ENCODE measurements at places on chromosomes 2 and 18.

GRCh38 chr2:49068613-49069012 is 85.7 kb downstream of the FSHR start:
- DNase-seq, result no peak

DNA sequence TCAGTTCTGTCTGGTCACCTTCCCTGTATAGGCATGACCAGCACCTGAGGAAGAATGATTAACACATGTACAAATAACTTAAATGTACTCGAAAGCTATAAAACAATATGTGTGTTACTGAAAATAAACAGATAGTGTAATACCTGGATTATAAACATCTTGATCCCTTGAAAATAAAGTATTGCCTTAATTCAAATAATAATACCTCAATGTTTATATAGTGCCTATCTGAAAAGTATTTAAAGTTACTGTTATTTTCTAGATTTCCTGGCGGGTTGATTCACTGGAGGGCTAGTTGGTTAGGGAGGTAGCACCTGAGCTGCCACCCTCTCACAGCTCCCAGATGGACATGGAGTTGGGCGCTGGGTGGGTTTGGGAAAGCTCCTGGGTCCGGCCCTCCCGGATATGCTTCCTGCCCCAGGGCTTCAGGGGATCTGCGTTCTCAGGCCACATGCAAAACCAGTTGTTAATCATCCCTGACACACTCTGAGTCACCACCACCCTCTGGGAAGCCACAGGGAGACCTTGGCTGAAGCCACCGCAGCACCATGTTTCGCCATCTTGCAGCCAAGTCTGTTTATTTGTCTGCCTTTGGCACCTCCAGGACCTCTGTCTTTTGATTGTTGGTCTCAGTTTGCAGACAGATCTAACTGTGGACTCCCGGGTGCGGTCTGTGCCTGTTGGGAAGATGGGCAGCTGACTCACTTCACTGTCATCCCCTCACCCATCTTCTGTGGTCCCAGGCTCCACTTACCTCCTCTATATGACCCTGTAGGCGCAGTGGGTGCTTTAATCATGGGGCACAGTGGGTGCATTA is 35.3 kb downstream of the RAB31 start:
- no peak for DNase-seq

DNA sequence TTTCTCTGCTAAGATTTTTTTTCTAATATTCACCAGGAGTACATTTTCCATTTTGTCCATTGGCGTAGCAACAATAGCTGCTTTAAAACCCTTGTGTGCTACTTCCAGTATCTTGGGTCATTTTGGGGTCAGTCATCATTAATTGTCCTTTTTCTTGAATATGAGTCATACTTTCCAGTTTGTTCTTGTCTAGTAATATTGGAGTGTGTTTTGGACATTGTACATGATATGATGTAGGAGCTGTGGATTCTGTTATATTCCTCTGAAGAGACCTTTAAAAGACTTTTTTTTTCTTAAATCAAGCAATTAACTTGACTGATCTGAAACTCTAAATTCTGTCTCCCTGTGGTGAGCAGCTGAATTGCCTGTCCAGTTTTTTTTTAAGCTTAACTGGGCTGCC is 40.8 kb downstream of the AGPS start:
- DNase-seq, result no peak

- no peak for DNase-seq
Observed at GRCh38 chr2:110707386-110707965, 24.9 kb upstream of the ACOXL start.

GRCh38 chr2:168241208-168241607 is 6.2 kb downstream of the STK39 start:
- DNase-seq, result no peak

GRCh38 chr2:210814251-210815025 is 258.0 kb downstream of the CPS1 start:
- no peak for DNase-seq

GRCh38 chr2:1632002-1632348 is 112.3 kb downstream of the PXDN start:
- no peak for DNase-seq

- no peak for DNase-seq
Observed at GRCh38 chr2:231134910-231135655, 10.2 kb upstream of the HTR2B start.

GRCh38 chr18:30886998-30887397 is 155.5 kb downstream of the DSC3 start:
- no peak for DNase-seq

DNA sequence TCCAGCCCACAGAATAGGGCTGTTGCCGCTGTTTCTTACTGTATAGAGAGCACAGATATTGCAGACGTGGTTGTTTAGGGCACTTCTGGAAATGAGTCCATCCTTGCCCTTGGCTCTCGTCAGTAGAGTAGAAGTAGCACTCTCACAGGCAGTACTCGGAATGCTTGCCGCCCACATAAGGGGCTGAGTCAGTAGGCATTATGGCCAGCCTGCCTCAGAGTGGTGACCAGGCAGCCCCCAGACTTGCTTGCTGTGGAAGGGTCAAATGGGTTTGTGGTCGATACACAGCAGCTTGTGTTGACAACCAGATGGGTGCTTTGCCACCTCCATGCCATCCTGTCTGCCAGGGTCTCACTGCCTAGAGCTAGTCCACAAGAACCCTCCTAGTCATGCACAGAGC is 38.7 kb downstream of the PLEKHB2 start:
- DNase-seq, result no peak

DNA sequence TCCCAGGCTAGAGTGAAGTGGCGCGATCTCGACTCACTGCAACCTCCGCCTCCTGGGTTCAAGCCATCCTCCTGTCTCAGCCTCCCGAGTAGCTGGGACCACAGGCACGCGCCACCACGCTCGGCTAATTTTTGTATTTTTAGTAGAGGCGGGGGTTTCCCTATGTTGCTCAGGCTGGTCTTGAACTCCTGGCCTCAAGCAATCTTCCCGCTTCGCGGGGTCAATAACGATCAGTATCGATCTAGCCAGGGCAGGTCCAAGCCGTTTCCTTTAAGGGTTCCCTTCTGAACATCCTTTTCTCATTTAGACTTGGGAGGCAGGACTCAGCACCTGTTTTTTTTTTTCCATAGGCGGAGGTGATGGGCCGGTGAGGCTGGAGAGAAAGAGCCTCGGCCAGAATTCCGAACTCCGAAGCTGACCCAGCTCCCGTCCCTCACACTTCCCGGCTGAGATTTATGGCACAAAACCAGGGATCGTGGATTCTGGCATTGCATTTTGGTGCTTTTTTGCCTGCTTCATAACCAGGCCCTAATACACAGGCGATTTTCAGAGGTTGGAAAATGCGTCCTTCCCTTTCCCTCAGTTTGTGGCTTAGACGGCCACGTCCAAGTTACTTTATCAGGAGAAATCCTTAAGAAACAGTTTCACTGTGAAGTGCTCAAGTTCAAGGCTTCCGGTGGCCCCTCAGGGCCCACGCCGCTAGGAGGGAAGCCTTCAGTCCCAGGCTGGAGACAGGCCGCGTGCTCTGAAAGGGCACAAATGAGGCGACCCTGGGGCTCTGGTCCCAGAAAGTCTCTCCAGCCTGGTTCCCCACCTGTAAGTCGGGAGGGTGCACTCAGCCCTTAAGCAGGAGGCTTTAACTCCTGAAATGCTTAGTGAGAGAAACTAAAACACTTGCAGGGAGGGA is 998 bp upstream of the SLC66A3 start:
- no peak for DNase-seq

GRCh38 chr2:100650151-100650550 is 87.4 kb downstream of the PDCL3 start:
- no peak for DNase-seq

DNA sequence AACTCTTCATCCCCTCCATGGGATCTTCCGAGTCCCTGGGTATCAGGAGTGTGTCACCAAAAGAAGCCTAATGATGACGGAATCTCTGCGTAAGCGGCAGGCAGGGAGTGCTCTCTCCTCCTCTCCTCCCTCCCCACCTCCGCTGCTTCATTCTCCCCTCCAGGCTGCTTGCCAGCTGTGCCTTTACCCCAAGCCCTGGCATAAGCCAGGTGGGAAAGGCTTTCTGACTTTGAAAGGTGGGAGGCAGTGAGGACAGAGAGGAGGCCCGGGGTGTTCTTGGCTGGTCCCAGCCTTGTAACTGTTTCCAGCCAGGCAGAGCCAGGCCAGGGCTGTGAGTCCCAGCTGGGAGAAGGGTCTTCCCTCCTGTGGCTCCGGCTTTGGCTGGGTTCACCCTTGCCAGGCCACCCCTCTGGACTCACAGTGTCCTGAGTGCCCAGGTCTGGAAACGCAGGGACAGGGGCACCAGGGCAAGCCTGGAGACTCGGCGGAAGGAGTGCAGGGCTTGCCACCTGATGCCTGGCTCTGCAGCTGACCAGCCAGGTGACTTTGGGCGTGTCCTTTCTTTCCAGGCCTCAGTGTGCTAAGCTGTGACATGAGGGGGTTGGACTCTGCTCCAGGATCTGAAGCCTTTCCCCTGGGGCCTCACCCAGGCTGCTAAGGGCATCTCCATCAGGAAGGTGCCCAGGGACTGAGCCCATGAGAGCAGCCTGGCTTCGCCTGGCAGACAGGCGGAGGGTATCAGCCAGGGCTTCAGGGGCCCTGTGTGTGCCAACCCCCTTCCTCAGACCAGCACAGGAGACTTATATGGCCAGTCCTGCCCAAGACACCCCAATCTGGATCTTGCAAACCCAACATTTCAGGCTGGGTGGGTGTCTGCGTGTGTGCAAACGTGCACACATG is 32.7 kb upstream of the HPCAL1 start:
- DNase-seq, result no peak

GRCh38 chr2:84816426-84817026 is 64.4 kb downstream of the TRABD2A start:
- no peak for DNase-seq

DNA sequence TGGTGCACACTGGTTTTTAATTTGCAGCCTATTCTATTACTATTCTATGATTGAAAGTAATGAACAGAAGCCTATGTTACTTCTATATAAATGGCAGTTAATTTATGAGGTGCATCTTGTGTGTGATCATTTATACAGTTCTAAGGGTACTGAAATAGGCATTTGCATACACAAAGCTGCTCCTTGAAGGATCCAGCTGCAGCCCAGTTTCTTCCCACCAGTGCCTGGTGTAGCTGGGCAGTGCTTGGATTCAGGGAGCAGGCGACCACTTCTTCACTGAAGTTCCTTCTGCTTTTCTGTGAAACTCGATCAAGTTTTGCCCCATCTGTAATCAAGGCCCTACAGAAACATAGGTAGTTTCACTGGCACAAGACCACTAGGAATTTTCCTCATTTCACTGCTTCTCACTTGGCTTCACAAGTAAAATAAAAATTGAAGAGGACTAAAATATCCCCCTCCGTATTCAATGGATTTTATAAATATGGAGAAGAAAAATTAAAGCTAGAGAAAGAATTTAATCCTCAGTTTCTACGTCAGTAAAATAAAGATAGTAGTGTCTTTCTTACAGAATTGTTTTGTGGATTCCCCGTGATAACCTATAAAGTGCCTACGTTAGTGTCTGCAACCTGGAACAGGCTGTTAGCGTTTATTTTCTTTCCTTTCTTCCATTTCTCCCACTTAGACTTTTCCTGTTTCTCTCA is 1.7 kb upstream of the LPIN2 start:
- DNase-seq, result no peak

- DNase-seq, result no peak
Observed at GRCh38 chr18:78737006-78737915, 242.4 kb upstream of the SALL3 start.

- DNase-seq, result no peak
Observed at GRCh38 chr2:167761465-167762136, 485.8 kb downstream of the STK39 start.

DNA sequence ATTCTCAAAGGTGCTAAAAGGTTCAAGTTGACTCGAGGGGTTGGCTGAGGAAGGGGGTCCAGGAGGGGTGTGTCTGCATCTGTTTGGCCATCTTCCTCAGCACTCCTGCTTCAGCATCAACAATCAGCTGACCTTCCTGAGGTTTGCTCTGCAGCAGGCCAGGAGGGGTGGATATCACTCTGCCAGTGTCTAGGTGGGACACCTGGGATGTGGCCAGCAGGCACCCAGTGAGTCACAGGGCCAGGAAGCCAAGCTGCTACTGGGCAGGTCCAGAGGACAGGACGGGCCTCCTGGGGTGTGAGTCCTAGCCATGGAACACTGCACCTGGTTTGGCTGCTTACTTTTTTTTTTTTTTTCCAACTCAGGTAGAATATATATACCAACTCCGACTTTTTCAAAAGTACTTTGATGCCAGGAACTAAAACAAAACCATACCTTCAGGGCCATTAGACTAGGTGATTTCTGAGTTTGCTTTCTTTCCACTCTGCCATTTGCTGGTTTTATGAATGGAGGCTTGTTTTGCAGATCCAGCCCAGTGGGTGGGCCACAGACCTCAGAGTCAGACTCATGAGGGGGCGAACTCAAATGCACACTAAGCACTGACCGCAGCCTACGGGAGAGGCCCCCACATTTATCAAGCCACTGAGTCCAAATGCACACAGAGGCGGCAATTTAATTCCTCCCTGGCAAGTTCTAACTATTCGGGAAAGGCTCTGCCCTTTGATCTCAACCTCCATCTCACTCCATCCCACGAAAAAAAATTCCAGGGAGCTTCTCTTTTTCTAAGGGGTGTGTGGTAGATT is 76.0 kb downstream of the UXS1 start:
- no peak for DNase-seq

DNA sequence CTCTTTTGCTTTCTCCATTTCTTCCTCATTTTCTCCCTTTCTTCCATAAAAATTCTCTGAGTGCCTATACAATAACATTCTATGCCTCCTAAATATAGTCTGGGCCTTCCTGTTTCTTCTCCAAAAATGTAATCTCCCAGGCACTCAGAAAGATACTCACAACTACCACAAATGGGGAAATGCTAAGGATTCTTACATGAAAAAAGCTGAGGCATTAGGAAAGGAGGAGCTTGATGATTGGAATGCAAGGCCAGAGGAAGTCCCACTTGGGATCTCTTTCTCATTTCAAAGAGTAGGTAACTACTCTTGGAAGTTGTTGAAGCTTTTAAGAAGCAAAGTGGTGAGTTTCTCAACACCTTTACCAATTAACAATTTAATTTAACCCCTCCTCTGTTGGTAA is 3.4 kb downstream of the VSNL1 start:
- no peak for DNase-seq

GRCh38 chr2:59461127-59461526 is 1092.3 kb downstream of the BCL11A start:
- no peak for DNase-seq

DNA sequence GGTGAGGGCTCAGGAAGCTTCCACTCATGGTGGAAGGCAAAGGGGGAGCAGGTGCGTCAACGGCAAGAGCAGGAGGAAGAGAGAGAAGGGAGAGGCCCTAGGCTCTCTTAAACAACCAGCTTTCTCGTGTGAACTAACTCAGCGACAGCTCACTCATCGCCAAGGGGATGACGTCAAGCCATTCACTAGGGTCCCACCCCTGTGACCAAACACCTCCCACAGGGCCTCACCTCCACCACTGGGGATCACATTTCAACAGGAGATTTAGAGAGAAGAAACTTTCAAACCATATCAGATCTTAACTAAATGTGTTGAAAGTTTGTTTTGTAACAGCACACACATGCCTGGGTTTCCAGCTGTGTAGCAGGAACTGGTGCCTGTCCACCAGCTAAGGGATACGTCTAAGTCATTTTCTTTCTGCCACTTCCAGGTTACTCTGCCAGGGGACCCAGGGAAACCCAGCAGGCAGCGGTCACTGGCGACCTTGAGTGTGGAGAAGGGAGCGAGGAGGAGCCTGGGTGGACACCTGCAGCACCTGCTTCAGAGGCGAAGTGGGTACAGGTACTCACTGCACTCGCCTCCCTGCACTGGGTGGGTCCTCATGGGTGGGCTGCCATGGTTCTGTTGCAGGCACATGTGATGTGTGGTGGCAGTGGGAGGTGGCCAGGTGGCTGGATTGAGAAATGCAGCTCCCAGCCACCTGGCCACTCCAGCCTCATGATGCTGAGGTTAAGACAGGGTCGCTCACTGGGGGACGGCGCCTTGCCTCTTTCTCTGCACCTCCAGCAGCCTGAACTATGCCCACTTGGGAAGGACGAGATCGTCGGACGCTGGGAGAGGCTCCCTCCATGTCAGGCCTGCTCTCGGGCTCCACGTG is 8.4 kb upstream of the GPC1 start:
- DNase-seq, result no peak

Data from T-helper 22 cell (primary cell).